ENCODE measurements at places on chromosomes 7 and 10.

GRCh38 chr10:116311706-116312490 lies 12.3 kb upstream of the CCDC172 start:
- no peak for DNase-seq

DNA sequence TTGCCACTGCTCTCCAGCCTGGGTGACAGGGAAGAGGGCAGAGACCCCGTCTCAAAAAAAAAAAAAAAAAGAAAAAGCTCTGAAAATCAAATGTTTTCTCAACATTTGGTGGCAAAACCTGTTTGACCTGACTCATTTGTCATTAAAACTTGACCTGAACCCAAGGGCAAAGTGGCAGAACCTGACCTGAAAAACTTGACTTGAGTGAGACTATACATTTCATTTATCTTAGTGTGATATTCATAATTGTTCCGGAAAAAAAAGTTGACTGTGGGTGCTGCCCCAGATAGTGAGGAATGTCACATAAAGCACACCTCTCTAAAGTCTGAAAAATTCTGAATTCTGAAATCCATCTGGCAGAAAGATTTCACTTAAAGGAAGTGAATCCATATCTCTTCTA lies 2.3 kb upstream of the TAX1BP1 start:
- DNase-seq: no peak

DNA sequence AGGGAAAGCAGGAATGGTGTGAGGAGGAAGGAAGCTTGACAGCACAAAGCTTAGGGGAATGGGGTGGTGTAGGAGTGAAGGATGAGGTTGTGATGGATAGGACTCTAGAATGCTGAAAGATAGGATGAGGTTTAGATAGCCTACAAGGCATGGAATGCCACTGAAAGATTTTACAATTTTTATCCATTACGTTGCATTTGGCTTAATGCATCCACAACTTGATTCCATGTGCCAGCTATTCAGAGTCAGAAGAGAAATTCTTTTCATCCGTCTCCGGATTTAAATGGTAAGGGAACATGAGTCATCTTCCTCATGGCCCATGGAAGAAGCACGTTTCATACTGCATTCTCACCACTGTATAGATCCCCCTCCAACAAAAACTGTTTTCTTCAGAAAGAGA lies 212.4 kb upstream of the BMPER start:
- no peak for DNase-seq

GRCh38 chr7:103988468-103989199 lies 824 bp downstream of the RELN start:
- no peak for DNase-seq

- DNase-seq: no peak
These were observed 29.6 kb downstream of the FGFBP3 start for GRCh38 chr10:91879515-91880170.

- DNase-seq: no peak
These were observed 1219.4 kb downstream of the TYW1 start for GRCh38 chr7:68216051-68216450.

DNA sequence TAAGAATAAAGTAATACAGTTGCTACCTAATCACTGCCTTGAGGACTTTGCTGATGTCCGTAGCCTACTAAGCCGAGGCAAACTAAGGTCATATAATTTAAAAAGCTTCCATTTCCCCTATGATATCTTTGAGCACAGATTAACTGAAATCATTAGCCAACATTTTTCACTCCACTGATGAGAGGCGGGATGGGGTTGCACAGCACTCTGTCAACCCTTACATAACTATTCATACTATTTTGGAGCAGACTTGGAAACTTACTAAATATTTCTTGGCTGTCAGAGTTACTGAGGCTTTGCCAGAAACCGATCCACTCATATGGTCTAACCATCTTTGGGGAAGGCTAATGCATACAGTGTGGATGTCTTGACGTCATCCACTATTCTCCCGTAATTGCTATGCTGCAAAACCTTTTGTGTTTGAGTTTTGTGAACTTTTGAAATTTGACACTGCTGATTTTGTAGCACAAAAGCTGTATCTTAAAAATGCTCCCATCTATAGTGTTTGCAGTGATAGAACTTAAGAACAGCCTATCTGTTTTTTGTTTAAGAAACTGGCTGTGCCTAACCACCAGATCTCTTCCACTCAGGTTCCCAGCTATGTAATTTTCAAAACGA lies 248.7 kb downstream of the TSPAN12 start:
- no peak for DNase-seq

GRCh38 chr10:49115796-49116508 lies 630 bp upstream of the VSTM4 start:
- no peak for DNase-seq

DNA sequence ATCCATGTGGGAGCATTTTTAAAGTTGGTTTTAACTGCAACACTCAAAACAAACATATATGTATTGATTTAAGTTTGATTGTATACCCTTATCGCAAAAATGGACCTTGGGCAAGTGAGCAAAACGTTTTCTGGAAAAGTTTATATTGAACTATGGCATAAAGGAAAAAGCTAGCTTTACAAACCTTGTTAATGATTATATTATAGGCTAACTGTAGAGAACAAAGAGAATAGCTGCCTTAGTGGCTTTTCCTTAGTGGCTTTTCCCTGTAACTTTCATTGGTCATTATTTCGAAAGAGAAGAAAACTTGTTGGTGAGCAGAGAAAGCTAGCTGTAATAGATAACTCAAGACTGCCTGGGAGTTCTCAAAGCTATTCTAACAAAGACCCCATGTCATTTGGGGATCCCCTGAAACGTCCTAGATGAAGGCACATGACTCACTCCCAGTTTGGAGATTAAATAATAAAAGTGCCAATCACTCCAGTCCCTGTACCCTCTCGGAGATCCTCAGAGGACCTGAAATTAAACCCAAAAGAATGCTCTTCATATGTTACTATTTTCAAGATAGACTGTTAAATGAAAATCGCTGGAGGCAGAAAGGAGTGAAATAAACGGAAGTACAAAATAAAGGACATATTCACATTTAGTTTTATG lies 92.1 kb downstream of the SRI start:
- no peak for DNase-seq

DNA sequence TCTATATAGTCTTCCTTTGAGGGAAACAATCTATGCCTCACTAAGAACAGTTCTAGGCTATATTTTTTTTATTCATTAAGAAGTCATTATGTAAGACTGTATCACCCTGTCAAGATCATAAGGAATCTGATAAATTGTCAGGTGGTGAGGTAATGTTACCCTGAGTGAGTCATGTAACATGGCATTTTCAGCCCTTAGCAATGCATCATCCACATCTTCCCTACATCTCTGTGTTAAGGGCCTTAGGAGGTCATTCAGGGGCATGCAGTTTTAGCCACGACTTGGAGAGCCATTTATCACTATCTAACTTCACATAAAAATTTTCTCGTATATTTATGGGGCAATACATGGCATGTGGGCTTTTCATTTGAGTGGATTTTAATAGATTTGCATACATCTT lies 924.5 kb upstream of the MBL2 start:
- DNase-seq: no peak

Measured in stimulated activated CD8-positive, alpha-beta memory T cell treated with anti-CD3 and anti-CD28 coated beads, Interleukin-7, amount 100 ng/mL, for 1 hour (primary cell).